ENCODE measurements at places on chromosomes 1 and 21.

DNA sequence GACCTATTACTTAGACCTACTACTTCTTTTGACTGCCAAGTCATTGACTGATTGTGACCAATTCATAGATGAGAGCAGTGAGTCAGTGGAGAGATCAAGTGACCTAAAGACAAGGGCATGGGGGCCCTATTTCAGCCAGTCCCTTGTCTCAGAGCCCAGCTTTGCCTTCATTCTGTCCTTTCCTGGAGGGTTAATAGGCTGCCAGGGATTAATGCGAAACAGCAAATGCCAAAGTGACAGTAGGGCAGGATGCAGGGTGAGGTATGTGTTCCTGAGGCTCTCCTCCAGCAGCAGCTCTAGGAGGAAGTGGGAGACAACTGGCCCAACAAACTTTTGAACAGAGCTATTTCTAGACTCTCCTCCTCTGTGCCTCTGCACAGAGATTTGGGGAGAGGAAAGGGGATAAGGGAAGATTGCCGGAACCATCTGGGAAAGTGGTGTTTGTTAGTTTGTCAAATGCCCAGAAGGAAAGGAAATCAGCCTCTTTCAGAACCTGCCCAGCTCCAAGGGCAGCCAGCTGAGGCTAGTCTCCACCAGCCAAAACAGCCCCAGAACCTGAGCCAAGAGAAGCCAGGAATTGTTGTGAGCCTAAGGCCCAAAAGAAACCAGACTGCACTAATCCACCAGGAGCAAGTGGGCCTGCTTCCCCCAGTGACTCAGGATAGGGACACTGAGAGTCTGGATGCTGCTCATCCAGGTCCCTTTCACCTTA, 4.9 kb upstream of the S100A3 start:
- peak; percentile 19 for DNase-seq

GRCh38 chr21:46057111-46057709, 40.7 kb upstream of the COL6A2 start:
- DNase-seq: no peak

GRCh38 chr1:8004803-8005573, 21.1 kb downstream of the ERRFI1 start:
- DNase-seq: no peak

- DNase-seq: no peak
Observed at GRCh38 chr21:46001821-46002681, 20.5 kb downstream of the COL6A1 start.

DNA sequence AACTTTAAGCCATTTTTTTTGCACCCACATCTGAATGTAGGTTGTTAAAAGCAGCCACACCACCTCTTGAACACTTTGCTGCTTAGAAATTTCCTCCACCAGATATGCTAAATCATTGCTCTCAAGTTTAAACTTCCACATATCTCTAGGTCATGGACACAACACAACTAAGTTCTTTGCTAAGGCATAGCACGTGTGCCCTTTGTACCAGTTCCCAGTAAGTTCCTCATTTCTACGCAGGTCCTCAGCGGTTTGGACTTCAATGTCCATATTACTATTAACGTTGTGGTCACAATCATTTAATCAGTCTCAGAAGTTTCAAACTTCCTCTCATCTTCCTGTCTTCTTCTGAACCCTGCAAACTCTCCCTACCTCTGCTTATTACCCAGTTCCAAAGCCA, 661.6 kb upstream of the PKN2 start:
- peak; percentile 12 for DNase-seq

- DNase-seq: no peak
Observed at GRCh38 chr21:29254550-29254949, 44.2 kb upstream of the BACH1 start.

GRCh38 chr21:28310711-28311110, 682.0 kb downstream of the LTN1 start:
- DNase-seq: no peak

DNA sequence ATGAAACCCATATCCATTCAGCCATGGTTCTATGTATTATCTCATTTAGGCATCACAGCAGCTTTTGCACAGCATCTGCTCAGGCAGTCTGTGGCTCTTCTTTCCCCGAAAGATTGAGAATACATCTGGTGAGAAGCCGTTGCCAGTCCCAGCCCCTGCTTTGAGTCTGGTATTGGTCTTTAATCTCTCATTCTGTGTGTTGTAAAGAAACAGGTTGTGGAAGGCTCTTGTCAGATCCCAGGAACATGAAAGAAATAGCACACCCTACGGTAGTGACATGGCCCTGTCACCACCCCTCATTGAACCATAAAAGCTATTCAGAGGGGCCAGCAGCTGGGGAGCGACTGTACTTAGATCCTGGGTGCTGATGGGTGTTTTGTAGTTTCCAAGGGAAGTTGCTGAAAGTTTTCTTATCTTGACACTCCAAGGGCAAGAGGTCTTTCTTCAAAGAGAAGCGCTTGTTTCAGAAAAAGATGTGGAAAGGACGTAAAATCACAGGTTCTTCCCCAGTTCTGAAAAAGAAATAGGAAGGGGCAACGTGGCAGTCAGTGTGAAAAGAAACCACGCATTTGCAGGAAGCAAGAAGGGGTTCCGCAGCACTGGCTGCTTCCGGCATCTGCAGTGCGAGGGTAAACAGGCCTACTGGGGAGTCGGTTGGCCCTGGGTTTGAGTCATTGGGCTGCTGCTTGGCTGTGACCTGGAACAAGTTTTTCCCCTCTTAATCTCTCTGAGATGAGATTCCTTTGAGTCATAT, 145.0 kb downstream of the DHRS3 start:
- no peak for DNase-seq

- no peak for DNase-seq
Observed at GRCh38 chr1:110594456-110595352, 11.5 kb downstream of the KCNA2 start.

- DNase-seq: no peak
Observed at GRCh38 chr1:240555524-240555923, 56.4 kb downstream of the GREM2 start.

DNA sequence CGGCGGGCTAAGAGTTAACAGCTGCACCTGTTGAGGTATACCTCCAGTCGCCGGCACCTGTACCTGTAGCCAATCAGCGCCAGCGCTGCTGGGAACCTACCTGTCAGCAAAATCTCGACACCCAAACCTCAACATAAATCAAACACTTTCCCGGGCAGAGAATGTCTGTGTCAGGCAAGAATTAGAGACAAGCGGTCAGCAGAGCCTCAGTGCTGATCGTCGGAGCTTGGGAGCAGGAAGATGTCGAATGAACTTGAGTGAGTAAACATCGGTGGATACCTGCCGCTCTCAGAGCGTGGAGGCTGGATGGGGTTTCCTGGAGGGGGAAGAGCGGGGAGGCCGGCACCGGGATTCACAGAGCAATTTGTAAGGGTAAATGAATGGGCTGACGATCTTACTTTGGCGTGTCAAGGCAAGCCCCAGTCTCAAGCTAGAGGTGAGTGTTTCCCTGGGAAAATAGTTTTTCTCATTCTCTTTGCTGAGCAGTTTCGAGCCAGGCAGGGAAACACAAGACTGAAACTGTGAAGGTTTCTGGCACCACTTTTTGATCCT, at the start of gene GRHL3:
TSS of gene GRHL3 (plus strand) at position 46 of the 552 bp plus-strand sequence. CDS start at position 241, 195 bp downstream.
- no peak for DNase-seq

GRCh38 chr1:94235189-94236012, 2.0 kb downstream of the ARHGAP29 start:
- no peak for DNase-seq

DNA sequence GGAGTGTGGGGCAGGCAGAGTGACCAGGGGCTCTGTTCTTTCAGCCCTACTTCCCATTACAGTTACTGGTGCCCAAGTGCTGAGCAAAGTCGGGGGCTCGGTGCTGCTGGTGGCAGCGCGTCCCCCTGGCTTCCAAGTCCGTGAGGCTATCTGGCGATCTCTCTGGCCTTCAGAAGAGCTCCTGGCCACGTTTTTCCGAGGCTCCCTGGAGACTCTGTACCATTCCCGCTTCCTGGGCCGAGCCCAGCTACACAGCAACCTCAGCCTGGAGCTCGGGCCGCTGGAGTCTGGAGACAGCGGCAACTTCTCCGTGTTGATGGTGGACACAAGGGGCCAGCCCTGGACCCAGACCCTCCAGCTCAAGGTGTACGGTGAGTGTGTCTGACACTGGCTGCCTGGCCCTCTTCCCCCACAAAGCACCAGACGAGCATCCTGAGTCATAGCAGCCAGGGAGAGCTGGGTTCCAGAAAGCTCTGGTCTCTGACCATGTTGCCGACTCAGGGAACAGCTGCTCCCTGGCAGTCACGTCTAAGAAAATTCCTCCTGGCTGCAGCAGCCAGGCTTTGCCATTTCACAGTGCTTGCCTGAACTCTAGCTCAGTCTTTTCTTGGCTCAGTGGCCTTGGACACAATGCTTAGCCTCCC, 3.3 kb downstream of the SLAMF8 start:
- no peak for DNase-seq

GRCh38 chr21:42542196-42542595, 28.5 kb downstream of the SLC37A1 start:
- DNase-seq: no peak

DNA sequence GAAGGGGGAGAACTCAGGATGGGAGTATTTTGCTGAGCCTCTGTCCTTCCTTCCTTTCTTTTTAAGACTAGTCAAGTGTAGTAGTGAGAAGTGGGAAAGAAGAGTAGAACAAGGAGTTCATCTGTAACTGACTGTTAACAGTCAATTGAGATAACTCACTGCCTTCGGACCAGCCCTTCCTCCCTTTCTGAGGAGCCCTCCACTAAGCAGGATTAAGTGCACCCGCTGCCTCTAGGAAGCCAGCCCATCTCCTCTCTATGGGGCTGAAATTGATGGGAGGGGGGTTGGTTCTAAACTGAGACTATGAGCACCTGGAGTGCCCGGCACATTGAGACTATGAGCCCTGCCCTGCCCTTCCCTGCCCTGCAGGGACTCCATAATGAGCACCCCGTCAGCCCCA, 72.7 kb upstream of the TINAGL1 start:
- no peak for DNase-seq

DNA sequence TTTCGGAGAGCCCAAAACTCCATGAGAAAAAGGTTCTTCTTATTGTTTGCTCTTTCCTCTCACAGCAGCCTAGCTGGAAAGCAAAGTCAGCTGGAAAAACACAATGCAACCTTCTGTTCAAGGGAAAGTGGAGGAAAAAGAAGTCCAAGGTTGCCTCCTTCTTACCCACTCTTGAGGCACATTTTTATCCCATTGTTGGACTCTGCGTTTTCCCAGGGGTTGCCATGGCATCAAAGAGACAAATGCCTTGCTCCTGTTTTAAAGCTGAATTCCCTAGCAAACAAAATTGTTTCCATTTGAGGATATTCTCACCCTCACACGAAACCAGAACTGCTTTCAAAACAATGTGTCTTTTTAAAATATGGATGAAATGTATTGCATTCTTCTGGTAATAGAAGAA, 45.1 kb upstream of the PALMD start:
- no peak for DNase-seq

DNA sequence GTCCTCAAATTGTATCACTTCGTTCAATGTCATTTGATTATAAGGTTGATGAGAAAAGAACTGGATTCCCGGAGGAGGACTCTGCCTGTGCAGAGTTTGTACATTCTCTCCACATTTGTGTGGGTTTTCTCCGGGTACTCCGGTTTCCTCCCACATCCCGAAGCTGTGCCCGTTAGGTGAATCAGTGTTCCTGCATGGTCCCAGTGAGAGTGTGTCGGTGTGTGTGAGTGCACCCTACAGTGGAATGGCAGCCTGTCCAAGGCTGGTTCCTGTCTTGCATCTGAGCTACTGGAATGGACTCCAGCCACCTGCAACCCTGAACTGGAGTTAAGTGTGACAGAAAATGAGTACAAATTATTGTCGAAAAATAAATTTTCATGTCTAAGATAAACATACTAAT, 92.2 kb upstream of the KCTD3 start:
- no peak for DNase-seq

GRCh38 chr1:78236716-78237115, 190.9 kb downstream of the GIPC2 start:
- no peak for DNase-seq

DNA sequence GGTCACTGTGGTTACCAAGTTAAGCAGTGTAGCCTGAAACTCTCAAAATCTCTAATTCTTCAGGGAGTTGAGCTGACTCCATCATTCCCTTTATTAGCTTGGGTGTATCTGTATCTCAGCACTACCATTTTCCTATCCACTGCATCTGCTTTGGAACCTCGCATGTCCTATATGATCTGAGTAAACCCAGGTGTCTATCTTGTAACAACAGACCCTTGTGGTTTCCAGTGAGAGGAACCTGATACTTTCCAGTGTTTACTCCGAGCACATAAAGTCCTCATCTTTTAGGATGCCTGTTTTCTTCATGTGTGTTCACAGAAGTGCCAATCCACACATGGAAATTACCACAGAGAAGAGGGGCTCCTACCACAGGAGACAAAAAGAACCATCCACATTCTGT, 650.4 kb downstream of the LMO4 start:
- no peak for DNase-seq

DNA sequence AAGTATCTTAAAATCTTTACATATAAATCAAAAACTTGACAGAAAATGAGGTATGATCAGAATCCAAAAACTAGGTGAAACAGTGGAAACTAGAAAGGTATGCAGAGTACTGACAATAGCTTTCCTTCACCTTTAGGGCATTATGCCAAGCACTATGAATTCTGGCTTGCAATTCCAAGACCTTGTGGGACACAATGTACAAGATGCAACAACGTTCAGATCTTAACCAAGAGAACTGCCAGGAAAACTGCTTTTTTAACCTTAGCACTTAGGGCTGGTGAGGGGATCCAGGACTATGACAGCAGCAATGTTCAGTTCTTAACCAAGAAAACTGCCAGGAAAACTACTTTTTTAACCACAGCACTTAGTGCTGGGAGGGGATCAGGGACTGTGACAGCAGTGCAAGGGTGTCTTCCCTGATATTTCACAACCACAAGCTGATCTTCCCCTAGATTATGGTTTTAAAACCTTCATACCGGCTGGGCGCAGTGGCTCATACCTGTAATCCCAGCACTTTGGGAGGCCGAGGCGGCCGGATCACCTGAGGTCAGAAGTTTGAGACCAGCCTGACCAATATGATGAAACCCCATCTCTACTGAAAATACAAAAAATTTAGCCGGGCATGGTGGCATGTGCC, 22.3 kb downstream of the FOXJ3 start:
- DNase-seq: no peak

- DNase-seq: no peak
Observed at GRCh38 chr1:145949219-145949618, 8.6 kb downstream of the LIX1L start.

- no peak for DNase-seq
Observed at GRCh38 chr1:87632232-87632631, 303.6 kb downstream of the LMO4 start.

DNA sequence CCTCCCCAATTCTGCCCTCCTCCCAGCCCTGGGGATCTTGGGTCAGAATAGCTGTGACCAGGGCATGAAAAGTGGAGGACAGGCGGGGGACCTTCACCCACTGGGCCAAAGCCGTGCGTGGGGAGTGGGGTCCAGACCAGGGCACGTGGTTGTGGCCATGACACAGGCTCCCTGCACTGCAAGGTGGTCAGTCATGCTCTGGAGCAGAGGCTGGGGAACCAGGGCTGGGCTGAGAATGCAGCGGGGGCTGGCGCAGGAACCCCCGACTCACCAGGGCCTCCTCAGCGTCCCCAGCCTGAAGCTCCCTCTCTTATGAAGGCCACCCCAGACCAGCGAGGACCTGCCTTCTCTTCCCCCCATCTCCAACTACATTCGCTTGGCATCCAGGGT, 2.7 kb downstream of the DVL1 start:
- no peak for DNase-seq
